ENCODE measurements at places on chromosomes 3 and 15.

DNA sequence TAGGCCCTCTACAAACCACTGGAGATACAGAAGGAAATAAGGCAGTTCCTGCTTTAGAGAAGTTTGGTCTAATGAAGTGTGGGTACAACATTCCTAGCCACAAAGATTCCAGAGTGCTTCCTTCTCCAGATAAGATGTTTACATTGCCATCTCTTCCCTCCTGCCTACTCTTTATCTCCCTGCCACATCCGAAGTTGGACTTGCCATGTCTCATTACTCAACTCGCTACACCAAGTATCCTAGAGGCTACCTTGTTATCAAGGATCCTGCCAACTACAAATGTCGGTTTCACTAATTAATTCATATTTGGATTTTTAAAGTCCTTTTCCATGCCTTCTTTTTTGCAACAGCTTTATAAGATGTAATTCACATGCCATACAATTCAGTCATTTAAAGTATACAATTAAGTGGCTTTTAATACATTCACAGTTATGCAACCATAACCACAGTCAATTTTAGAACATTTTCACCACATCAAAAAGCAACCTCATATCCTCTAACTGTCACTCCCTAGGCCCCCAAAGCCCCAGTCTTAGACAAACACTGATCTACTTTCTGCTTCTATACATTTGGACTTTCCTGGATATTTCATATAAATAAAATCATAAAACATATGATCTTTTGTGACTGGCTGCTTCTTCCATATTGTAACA is 53.7 kb upstream of the CSTA start:
- DNase-seq: no peak

DNA sequence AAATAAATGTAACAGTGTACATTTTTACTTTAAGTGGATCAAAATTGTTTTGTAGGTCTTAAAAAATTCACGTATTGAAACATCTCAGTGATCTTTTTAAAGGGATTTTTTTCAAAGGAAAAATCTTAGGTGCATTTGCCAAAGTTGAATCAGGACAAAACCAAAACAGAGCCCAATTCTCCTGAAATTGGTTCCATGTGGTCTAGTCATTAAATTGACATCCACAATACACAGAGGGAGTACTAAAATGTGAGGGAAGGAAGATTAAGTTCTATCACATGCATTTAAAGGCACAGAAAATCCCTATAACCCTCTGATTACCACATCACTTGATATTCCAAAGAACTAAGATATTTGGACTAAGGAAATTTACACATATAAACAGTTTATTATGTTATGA is 39.3 kb upstream of the HDC start:
- no peak for DNase-seq

- no peak for DNase-seq
Observed at GRCh38 chr3:142035308-142035922, 113.9 kb downstream of the TFDP2 start.

DNA sequence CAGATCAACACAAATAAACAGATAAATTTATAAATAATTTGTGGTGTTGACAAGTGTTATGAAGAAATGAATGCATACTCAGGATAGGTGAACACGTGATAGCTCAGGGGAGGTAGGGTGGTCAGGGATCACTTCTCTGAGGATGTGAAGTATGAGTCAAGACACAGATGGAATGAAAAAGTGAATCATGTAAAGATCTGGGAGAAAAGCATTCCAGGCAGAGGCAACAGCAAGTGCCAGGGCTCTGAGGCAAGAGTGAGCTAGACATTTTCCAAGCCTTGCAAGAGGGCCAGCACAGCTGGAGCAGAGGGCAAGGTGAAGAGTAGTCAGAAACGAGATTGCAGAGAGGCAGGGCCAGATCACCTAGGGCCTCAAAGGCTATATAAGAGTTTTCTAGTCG is 177.8 kb downstream of the WNT5A start:
- DNase-seq: no peak

DNA sequence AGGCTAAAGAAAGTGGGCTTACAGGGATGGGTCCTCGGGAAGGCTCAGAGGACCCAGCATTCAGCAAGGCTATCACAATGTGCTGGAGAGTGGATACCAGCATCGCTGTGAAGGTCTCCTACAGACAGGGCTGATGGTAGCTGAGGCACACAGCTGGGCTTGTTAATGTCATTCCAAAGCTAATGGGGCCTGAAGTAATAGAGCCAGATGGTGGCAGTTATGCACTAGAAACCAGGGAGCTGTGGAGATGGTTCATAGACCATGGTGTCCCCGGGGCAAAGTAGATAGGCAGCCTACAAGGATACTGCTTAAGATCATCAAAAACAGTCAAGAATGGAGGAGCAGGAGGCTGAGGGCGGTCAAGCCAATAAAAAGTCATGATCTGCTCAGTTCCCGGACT is 24.8 kb upstream of the BOC start:
- DNase-seq: no peak

- DNase-seq: no peak
Observed at GRCh38 chr15:88382482-88382983, 84.7 kb downstream of the MRPL46 start.

- DNase-seq: no peak
Observed at GRCh38 chr15:37086521-37086920, 13.8 kb downstream of the MEIS2 start.

DNA sequence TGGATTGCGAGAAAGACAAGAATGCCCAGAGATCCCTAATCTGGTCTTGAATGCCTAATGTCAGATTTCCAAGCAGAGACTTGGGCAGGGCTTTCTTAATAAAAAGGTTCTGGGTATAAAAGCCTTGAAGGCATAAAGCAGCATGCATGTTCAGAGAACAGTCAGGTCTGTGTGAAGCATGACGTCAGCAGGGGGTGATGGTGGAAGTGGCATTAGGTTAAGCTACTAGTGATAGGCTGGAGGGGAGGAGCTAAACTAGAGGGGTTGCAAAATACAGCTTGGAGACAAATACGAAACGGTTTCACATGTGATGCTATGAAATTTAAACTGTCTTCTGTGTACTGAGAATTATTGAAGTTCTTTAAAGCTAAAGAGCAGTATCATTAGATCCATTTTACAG is 125.6 kb downstream of the VPS8 start:
- DNase-seq: no peak

- no peak for DNase-seq
Observed at GRCh38 chr15:96207377-96208006, 123.0 kb upstream of the NR2F2 start.

DNA sequence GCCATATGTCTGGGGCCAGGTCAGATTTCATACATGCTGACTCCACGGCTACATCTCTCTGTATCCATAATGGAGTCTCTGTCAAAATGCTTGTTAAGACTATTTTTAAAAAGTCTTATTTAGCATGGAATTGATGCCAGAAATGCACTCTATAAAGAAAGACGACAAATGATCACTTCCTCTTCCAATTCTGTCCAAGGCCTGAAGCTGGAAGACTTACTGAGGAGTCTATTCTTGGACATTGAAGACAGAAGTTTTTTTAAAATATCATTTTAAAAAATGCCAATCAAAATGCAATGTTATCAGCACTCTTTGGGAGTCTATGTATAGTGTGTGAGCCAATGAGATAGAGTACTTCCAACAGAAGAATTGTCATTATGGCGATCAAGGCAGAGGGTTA is 27.9 kb upstream of the NMNAT3 start:
- DNase-seq: no peak

DNA sequence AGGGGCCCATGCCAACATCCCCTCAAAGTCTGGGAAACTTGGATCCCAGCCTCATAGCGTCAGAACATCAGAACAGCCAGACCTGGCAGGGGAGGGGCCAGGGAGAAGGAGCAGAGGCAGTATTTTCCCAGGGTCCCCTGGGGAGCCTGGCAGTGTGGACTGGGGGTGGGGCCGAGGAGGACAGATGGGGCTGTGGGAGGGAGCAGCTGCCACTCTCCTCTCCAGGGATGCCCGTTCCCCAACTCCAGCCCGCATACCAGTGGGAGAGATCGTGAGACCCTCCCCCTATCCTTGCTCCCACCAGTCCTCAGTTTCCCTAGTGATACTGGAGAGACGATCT is 6.5 kb upstream of the DNAJB8 start:
- DNase-seq: no peak

- no peak for DNase-seq
Observed at GRCh38 chr3:43525386-43525785, 96.4 kb downstream of the ANO10 start.

DNA sequence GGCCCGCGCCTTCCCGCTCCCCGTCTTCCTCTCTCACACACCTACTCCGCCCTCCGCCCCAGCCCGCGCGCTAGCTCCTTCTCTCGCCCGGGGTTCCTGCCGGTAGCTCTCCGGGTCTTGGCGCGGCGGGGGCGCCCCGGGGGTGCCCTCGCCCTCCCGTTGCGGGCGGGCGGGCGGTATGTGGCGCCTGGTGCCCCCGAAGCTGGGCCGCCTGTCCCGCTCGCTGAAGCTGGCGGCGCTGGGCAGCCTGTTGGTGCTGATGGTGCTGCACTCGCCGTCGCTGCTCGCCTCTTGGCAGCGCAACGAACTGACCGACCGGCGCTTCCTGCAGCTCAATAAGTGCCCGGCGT is 507 bp downstream of the DIPK2A start:
- DNase-seq: no peak

DNA sequence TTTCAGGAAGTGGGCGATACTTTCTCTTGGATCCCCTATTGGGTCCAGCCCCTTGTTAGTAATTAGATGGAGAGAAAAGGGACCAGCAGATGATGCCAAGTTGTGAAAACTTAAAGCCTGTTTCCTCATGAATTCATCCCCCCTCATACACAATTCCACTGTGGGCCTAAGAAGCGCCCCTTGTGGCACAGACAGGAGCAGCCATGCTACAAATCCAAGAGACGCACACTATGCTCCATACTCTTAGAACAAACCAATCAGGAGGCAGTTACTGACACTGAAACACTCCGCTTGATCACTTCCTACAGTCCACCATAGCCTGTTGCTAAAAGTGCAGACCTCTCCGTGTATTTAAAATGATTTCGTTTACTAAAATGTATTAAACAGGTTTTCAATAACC is 111.3 kb upstream of the ARRDC4 start:
- no peak for DNase-seq

- DNase-seq: no peak
Observed at GRCh38 chr3:102904629-102905028, 469.8 kb downstream of the ZPLD1 start.
